ENCODE measurements at places on chromosomes 5 and 9.

- DNase-seq = no peak
Measured at GRCh38 chr9:131744171-131744719, 4.4 kb upstream of the RAPGEF1 start.

DNA sequence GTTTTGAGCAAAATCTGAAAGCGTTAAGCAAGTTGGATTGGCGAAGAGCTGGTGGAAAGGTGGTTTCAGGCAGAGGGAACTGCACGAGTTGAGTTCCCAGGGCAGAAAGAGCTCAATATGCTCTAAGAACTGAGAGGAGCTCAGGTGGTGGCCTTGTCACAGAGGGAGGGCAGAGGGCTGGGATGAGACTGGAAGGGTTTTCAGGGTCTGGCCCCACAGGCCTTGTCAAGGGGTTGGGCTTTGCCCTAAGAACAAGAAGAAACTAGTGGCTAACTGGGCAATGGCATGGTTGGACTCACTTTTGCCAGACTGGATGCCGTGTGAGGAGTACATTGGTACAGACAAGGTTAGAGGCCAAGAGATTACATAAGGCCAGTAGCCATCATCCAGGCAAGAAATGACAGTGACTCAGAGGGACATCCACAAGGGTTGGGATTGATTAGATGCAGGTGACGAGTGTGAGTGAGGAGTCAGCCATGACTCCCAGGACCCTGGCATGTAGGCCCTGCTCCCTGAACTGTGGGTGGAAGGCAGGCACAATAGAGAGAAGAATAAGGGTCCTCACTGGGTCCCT is 75.1 kb upstream of the SMIM23 start:
- no peak for DNase-seq

- no peak for DNase-seq
Measured at GRCh38 chr9:11992866-11993265, 700.3 kb upstream of the TYRP1 start.

- no peak for DNase-seq
Measured at GRCh38 chr5:179793468-179794139, at the start of gene LTC4S. Gene LTC4S (plus strand): TSS chr5:179793986. CDS start chr5:179794081, 95 bp downstream.

DNA sequence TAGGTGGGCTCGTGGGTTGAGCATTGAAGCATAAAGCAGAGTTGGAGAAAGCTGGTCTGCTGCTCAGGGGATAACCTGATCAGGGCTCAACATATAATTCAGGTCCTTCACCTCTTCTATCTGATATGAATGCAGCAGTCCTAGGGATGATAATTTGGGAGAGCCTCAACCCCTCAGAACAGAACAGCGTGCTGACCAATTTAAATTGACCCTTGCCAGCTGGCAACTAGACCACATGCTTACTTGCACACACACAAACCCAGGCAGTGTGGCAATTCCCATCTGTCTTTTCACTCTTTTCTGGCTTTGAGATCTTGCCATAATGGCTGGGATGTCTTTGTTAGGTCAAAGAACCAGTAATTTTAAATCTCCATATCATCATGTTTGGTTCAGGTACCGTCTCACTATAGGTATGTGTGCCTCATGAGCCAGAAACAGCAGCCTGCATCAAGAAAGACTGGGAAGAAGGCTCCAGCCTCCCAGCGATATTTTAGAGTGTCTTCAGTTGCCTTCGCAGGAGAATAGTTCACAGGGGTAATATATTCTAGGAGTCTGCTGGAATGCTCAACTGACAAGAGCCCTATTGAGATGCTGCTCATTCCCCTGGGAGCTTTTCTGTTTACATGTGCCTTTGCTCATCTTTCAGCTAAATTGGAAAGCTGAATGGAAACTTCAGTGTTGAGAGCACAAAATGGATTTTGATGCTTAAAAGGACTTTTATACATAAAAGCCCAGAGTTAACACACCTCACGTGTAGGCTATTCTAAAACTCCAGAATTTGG is 497.6 kb downstream of the RASEF start:
- no peak for DNase-seq

DNA sequence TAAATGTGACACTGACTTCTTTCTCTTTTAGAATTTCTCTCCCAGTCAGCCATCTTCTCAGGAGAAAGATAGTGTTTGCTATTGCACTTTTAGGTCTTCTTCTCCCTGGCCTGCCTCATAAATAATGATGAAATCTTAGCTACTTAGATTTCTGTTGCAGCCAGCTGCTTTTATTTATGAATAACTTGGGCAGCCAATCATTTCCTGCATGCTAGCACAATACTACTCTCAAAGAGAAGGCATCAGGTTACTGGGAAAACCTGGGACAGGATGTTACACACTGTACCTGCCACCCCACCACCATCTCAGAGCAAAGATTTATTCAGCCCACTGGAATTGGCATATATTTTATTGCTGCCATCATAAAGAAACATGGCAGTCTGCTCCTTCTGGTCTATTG is 266.6 kb downstream of the PRELID2 start:
- DNase-seq = no peak

DNA sequence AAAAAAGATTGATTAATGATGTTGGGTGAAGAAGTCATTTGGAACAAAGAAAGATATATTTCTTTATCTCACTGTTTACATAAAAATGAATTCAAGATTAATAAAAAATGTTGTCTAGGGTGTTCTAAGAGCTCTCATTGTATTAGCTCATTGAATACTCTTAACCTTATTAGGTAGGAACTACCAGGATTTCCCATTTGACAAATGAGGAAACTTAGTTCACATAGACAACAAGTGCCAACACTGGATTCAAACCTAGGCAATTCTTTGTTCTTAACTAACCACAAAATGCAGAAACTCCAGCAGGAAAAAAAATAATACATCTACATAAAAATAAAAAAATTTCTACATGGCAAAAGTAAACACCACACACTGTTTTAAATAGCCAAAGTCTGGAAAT is 175.8 kb downstream of the RAPGEF6 start:
- no peak for DNase-seq

DNA sequence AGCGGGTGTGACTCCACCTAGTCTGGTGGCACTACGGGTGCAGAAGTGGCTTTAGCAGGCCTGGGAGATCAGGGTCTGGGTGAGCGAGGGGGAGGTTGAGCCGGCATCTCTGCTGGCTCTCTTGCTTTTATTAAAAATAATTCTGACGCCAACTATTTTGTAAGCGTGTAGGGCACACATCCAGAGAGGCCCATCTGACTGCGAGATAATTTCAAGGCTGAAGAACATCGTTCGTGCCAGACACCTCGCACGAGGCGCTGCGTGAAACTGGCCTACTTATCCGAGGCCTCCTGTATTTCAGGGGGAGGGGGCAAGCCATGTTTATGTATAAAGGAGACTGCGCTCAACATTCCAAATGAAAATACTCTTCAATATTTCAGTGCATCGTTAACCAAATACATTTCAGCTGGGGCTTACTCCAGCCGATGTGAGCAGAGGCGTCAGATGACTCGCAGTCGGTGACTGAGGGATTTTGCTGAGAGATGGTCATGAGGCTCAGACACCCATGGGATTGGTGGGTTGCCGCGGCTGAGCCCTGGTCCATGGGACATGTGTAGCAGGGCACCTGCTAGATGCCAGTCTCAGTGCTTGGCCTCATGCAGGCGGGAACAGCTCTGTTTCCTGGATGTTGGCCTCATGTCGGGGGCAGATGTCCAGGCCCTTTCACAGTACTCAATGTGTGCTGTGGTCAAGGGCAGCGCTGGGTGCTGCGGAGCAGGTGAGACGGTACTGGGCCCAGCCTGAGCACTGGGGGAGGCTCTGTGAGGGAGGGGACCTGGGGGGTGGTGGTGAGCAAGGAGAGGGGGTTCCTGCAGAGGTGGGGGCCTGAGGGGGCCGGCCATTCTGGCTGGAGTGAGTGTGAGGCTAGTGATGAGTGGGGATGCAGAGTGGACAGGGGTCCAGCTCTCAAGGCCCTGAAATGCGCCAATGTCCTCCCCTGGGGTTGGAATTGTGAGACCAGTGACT is 201.5 kb downstream of the DAB2IP start:
- DNase-seq = no peak

GRCh38 chr9:88926781-88927505 is 64.3 kb upstream of the S1PR3 start:
- DNase-seq = no peak

DNA sequence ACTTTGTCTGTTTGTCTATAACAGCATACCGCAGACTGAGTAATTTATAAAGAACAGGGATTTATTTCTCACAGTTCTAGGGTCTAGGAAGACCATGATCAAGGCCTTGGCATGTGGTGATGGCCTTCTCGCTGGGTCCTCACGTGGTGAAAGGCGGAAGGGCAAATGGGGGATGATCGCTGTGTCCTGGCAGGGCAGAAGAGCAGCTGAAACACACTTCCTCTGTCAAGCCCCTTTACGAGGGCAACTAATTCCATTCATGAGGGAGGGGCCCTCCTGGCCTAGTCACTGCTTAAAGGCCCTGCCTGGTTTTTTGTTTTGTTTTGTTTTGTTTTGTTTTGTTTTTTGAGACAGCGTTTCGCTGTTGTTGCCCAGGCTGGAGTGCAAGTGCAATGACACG is 41.9 kb upstream of the UBTD2 start:
- DNase-seq = no peak

- no peak for DNase-seq
Measured at GRCh38 chr5:167765352-167765751, 526.1 kb upstream of the WWC1 start.
